ENCODE measurements at places on chromosomes 13 and 19.

- no peak for DNase-seq
Observed at GRCh38 chr19:16661480-16662034, 618 bp downstream of the TMEM38A start.

DNA sequence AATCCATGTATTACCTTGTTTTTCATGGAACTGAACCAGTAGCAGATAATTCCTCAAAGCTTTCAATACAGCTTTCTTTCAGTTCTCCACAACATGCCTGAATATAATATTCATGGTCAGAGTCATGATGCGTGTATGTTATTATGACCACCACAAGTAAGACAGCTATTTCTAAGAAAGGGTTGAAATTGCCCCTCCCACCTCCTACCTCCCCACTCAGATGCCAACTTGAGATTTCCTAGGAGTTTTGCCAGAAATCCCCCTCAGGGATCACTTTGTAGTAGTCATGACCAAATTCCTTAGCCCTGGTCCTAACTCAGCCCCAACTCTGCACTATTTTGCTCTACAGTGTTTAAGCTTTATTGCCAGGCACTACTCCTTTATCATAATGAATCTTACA is 69.9 kb upstream of the RAP2A start:
- DNase-seq: no peak

DNA sequence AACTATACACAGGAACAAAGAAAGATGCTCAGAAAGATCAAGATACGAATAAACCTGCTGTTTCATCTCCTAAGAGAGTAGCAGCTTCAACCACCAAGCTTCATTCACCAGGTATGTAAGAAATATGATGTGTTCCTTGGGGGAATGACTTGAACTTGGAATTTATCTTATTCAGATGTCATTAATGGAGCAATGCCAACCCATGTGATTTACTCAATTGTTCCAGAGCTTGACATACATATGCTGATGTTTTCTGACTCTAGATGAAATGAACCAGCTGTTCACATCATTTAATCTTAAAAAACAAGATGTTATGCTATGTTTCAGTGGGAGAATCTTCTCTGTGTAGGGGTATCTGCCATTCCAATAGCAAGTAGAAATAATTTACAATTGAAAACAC is 270.9 kb downstream of the SLC7A1 start:
- DNase-seq: no peak

DNA sequence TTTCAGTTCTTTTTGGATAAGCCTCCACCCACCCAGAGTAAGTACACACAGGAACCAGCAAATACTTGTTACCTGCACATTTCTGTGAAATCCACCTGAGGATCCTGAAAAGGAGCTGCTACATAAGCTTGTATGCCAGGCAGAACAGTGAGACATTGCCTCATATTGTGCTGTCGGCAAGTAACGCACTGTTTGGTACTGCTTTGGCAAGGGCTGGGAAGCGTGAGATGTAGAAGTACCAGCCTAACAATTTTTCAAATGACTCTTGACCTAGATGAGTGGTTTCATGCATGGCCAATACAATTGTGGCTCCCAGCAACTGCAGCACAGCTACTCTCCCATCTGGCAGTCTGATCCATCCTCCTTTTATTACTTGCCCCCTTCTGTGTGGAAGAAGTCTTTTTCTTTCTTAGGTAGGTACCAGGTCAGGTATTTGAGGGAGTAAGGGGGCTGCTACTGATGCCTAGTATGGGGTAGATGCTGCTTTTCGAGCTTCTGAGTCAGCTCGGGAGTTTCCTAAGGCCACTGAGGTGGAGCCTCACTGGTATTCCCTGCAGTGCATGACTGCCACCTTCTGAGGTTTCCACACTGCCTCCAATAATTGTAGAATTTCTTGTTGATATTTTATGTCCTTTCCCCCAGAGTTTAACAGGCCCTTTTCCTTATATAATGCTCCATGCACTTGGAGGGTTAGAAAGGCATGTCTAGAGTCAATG is 52.2 kb downstream of the ZNF737 start:
- peak; percentile 2 for DNase-seq

- no peak for DNase-seq
Observed at GRCh38 chr19:5894704-5895349, 8.8 kb downstream of the NDUFA11 start.

GRCh38 chr13:99215184-99215830 is 14.7 kb downstream of the UBAC2 start:
- no peak for DNase-seq

GRCh38 chr13:43329702-43330101 is 306.3 kb downstream of the DNAJC15 start:
- no peak for DNase-seq

- DNase-seq: no peak
Observed at GRCh38 chr13:74026753-74027152, 107.5 kb downstream of the KLF12 start.

DNA sequence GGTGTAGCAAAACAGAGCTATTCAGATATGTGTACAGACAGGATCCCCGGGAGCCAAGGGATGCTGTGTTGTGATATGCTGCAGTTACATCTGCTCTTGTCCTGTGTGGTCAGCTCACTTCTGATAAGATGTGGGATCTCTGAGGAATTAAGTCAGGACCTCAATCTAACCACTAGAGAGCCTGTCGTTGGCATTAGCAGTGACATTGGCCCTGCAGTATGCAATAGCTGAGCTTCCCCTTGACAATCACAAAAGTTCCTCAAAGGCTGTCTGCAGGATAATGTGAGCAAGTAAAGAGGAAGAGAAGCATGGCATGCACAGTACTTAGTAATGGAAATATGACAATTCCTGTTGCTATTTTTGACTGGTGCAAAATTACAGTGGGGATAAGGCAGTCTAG is 203.4 kb upstream of the MIR17HG start:
- DNase-seq: no peak

DNA sequence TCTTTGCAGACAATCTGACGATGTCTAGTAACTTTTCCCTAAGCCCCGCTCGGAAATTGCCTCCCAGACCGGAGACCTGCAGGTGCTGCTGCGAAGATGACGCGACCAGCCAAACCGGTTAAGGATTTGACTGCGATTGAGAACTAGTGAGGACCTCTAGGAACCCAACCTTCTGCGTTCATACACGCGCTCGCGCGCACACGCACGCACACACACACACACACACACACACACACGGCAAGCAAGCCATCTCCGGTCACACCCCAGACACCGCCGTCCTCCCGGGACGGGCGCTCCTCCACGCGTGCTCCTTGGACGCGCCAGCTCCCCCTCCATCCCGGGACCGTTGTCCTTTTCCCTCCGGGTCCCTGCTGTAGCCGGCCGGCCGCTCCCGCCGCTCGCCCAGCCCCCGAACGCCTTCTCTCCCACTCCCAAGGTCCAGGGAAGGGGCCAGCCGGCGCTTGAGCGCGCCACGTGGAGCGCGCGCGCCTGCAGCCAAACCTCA is 1.2 kb downstream of the TBC1D4 start:
- DNase-seq: peak; percentile 88

DNA sequence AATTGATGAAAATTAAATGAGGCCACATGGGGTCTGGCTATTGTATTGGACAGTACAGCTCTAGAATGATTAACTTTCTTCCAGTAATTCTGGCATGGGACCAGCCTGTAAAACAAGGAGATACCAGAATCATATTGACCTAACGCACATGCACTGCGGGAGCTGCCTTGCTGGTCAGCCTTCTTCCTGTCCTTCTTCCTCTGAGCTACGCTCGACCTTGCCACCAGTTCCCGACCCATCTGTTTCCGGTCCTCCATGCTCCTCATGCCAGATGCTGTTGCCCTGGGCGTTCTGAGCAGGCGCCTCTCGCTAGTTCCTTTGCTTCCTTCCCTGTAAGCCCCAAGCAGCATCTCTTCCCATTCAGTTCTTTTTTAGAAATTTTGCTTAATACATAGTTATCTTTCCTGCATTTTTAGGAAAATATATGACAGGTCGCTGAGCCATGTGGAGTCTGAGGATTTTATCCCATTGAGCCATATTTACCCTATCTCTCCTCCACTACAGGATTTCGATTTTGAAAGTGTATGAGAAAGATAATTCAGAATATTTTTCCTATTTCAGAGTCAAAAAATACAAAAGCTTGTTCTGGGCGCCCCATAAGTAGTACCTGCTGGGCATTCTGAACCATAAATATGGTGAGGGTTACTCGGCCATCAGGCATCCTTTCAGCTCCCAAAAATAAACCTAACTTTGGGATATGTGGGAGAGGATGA is 38.6 kb downstream of the TNFRSF19 start:
- no peak for DNase-seq
